ENCODE measurements at places on chromosomes 6 and 20.

DNA sequence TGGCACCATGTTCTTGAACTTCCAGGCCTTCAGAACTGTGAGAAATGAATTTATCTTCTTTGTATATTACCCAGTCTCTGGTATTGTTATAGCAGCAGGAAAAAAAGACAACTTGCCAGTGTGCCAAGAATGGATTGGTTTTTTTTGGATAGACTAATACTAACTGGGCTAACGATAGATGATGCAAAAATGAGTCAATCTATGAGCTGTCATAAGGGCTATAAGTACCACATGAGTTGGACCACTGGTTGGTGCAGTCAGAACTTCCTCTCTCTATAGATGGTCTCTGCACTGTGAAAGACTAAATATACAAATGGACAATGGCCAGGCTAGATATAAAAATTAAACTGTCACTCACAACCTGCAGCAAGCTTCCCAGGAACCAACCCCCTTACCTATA lies 87.6 kb upstream of the COL21A1 start:
- DNase-seq = no peak

DNA sequence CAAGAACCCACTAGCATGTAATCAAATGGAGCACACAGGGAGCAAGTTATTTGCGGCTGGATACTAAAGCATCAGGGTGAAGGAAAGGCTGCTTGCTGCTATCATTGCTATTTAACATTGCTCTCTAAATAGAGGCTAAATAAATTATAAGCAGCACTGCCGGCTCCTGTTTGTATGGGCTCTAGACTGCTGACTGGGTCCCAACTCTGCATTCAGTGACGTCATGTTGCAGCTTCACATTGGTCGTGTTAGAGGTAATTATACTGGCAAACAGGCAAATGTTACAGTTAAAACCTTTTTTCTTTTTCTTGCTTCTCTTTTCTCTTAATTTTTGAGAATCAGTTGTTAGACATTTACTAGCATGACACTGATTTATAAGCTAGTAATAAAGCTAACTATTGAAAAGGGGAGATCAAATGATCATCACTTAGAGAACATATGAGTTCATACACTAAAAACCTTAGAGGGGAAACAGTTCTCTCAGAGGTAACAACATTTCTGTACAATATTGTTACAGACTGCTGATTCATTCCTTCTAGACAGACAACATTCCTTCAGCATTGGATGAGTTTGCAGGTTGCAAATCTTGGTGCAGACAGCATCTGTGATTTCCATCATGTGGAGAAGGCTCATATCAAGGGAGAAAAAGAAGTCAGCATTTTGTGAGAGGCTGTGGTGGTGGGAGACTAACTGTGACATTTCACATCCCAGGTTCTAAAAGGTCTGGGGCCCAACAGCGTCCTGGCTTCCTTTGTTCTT lies 15.9 kb downstream of the RFPL4B start:
- DNase-seq = no peak

DNA sequence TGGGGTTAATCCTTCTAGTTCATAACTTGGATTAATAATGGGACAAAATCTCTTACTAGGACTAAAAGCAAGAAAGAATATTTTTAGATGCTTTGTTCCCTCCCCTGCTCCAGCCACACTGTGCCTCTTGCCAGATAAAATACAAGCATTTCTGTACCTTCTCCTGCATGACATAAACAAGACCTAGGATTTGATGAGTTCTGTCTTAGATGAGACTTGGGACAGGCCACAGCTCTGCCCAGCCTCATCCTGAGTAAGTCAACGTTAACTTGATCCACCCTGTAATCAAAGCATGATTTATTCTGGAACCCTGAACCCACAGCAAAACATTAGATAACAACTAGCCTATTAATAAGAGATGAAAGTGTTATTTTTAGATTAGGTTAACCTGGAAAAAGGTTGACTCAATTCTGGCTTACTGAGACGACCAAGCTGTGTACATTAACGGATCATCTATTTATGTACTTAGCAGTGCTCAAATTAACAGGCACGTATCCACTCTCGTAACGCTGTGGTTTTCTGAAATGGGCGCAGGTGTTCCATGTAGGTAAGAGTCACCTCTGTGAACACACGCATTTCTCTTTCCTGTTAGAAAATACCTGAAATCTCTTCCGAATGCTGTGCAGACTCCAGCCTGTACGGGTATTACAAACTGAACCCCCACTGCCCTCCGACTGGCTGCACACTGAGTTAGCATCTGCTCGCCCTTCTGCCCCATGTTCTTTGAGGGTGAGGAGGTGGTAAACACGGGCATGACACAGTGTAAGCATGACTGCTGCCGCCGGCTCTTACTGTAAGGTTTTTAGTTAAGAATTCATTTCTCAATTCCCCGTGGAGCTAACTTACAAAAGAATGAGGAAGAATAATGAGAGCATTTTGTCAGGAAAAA lies 132.1 kb upstream of the FOXQ1 start:
- no peak for DNase-seq

- DNase-seq = no peak
Observed at GRCh38 chr6:120774275-120774674, 560.0 kb downstream of the TBC1D32 start.

DNA sequence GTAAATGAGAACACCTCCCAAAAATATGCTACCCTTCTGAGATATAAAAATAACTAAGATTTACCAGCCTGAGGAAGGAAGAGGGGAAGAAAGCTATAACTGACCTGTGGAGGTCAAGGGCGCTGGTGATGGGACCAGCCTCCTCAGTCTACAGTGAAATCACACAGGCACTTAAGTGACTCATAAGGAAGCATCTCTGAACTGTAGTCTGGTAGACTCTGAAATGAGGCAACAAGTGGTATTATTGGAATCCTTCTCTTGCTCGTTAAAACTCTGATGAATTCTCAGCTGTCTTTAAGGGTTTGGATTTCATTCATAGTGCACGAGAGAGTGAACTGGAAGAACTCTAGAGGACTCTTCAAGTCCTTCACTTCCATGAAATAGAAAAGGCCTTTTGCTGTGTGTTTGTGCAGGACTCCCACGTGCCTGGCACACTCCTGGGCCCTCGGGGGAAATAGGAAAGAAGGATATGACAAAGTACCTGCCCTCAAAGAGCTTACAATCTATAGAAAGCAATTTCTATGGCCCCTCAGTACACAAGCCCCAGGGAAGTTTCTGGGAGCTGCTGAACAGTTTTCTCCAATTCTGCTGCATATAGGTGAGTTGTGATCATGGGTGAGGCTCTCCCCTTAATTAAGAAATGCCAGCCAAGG lies 231.8 kb upstream of the RREB1 start:
- no peak for DNase-seq

DNA sequence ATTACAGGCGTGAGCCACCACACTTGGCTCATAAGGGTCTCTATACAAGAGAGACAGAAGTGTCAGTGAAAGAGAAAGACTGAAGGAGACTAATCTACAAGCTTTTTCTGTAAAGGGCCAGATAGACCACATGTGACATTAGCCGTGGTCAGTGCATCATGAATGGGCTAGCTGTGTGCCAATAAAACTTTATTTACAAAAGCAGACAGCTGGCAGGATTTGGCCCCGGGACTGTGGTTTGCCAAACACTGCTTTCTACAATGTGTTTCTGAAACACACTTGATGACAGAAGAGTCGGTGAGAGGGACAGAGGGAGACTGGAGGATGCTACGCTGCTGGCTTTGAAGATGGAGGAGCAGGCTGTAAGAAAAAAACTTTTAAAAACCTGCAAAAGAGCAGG lies 285.4 kb downstream of the TFAP2C start:
- no peak for DNase-seq

GRCh38 chr20:14879020-14879697 lies 541.7 kb upstream of the FLRT3 start:
- no peak for DNase-seq

- DNase-seq = no peak
Observed at GRCh38 chr6:107156617-107157016, 41.3 kb upstream of the BEND3 start.

DNA sequence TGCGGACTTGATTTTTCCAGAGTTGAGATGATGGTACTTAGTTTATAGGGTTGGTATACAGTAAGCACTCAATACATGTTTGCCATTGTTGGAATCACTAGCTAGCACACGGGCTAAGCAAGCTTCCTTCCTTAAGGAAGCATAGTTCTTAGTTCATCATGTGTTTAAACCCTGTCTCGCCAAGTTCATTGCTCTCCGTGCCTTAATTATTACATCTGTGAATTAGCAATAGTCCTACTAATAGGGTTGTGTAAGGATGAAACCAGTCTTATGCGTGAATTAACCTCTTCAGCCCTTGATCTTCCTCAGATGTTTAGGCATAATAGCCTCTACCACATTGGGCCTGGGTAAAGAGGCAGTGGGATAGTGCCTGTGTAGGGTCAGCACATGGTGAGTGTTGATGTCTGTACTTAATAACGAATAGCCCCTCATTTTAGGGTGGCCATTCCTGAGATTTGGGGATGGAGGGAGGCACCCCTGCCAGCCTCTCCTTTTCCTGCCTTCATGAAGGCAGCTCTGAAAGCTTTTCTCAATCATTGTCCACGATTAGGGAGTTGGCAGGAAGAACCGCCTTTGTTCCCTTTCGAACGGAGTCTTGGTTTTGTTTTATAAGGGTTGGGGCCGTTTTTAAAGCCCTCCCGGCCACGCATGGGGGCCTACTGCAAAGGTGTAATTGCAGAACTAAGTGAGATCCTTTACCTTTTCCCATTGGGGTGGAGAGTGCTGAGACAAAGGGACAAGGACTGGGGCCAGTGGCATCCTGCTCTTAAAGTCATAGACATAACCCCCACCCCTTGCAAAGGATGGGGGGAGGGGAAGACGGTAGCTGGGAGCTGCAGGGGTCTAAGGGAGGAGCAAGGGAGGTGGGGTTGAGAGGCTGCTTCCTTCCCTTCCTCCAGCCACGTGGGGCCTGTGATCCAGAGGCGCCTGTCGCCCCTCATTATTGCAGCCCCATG lies 2.1 kb downstream of the DNMT3B start:
- DNase-seq = no peak

DNA sequence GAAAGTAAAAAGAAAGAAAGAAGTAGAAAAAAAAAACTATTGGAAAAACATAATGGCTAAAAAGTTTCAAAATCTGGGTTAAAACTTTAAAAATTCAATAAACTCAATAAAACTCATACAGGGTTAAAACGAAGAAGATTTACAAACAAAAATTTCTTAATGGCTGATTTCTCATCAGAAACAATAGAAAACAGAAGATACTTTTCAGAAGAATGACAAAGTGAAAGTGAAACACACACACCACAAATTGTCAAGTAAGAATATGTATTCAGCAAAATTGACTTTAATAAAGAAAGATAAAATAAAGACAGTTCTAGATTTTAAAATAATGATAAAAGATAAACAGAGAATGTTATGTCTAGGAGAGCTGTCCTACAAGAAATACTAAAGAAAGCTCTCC lies 618.9 kb upstream of the GJE1 start:
- DNase-seq = no peak

GRCh38 chr6:15359335-15359862 lies 113.5 kb downstream of the JARID2 start:
- no peak for DNase-seq

GRCh38 chr6:105882121-105882803 lies 203.9 kb upstream of the PRDM1 start:
- DNase-seq = no peak

- no peak for DNase-seq
Observed at GRCh38 chr6:86459978-86460377, 477.4 kb upstream of the HTR1E start.

DNA sequence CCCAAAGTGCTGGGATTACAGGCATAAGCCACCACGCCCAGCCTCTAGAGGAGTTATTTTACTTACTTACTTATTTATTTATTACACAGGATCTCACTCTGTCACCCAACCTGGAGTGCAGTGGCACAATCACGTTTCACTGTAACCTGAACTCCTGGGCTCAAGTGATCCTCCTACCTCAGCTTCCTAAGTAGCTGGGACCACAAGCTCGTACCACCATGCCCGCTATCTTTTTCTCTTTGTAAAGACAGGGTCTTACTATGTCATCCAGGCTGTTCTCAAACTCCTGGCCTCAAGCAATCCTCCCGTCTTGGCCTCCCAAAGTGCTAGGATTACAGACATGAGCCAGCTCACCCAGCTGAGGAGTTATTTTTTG lies 1.6 kb upstream of the TRIB3 start:
- no peak for DNase-seq

DNA sequence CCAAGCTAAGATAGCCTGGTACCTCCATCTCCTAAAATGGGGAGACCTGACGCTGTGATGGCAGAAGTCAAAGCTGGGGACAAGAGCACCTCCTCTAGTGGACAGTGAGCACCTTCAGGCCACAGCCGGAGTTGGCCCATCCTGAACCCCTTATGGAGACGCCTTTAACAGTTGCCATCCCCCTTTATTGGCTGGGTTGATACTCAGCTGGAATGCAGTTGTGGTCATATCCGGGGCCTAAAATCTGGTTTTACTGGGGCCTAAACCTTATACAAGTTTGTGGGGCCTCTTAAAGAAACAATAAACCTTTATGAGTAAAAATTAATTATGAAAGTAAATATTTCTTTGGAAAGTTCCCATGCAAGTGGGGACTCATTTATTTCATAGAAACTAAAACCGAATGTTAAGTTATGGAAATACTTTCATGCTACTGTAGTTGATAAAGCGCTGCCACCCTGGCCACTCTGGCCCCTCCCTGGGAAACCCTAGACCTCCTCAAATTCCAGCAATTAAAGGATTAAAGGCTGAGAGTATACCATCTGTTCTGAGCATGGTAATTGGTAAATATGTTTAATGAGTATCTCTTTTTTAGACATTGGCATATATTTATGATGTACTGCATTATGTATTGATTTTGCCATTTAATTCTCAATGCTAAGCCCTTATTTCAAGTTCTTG lies 95.1 kb upstream of the SASH1 start:
- DNase-seq = no peak

DNA sequence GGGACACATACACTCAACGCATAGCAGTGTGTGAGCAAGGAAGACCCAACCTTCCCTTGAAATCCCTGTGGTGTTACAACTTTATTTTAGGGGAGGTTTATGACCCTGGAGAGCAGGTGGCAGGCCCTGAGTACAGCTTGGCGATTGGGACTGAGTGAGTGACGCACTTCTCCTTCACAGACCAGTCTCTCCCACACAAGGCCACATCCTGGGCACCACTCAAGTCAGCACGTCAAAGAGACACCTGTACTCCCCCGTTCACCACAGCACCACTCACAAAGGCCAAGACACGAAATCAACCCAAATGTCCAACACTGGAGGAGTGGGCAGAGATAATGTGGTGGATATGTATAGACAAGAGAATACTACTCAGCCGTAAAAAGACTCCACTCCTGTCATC lies 57.0 kb upstream of the FRMD1 start:
- no peak for DNase-seq

GRCh38 chr6:24960991-24961475 lies 25.3 kb upstream of the RIPOR2 start:
- no peak for DNase-seq

DNA sequence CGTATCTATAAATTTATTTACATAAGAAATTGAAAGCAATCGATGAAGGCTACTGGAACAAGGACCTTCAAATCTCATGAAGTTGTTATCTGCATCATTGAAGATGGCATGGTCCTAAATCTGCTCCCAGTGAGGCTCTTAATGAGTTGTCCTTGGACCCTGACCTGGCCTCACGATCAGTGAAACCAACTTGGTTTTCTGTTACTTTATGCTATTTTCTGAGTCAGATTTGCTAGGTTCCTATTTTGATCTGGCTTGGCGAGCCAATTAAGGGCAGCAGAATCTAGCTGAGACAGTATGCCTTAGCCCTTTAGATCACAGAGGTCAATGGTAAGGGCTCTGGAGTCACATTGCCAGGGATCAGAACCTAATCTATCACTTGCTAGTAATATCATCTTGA lies 30.1 kb upstream of the NOX3 start:
- DNase-seq = no peak

GRCh38 chr6:77298283-77298682 lies 165.0 kb downstream of the HTR1B start:
- no peak for DNase-seq
